GF-D8 (cell line): ENCODE measurements at places on chromosomes 2 and 18.

DNA sequence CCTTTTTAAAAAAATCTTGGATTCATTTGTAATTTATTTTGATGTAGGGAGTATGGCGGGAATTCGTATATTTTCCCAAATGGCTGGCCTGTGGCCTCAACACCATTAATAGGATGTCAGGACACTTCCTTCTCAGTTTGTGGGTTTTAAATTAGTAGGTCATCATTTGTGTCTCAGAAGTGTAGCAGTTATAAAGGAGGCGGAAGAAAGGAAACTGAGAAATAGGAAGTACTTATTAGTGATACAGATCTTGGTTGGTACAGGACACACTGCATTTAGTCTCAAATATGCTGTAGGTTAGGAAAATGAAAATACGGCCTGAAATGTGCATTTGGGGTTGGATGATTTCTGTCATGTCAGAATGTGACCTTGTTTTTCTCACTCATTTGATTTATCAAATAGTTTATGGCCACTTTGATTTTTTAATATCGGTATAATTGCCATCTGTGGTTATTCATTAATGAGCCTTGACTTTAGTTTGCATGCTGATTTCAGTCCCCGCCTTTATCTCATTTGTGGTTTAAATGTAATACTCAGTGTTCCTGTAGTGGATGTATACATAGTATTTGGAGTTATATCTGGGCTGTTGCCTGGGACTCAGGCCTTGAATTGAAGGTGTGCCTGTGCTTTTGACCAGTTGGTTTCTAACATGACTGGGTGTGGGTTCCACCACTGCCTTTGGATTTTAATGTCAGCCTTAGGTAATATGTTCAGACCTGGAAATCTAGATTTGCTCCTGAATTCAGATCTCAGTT is 31.4 kb downstream of the ZCCHC2 start:
- DNase-seq, result no peak

GRCh38 chr2:12441750-12442475 is 274.8 kb upstream of the TRIB2 start:
- DNase-seq, result no peak

DNA sequence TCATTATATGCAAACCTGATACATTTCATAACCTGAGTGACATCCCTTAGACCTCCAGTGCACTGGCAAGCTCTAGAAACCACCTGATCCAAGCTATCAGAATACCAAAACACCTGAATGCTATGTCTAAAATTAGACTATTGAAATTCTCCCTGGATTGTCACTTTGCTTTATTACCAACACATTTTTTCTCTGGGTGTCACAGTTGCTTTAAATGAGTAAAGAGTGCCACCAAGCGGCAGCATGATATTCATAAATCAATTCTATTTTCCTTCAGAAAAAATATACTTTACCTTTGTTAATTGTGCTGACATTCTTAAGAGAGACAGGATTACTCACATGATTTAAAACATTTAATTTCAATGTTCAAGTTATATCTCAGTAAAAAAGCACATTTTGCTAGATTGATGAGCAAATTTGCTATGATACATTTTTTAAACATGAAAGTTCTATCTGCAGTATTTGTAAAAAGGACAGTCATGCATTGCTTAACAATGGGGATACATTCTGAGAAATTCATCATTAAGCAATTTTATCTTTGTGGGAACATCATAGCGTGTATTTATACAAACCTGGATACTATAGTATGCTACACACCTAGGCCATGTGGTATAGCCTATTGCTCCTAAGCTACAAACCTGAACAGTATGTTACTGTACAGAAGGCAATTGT is 338.4 kb upstream of the SLC39A10 start:
- peak; percentile 58 for DNase-seq

GRCh38 chr18:13392029-13392750 is 173.6 kb downstream of the LDLRAD4 start:
- no peak for DNase-seq

DNA sequence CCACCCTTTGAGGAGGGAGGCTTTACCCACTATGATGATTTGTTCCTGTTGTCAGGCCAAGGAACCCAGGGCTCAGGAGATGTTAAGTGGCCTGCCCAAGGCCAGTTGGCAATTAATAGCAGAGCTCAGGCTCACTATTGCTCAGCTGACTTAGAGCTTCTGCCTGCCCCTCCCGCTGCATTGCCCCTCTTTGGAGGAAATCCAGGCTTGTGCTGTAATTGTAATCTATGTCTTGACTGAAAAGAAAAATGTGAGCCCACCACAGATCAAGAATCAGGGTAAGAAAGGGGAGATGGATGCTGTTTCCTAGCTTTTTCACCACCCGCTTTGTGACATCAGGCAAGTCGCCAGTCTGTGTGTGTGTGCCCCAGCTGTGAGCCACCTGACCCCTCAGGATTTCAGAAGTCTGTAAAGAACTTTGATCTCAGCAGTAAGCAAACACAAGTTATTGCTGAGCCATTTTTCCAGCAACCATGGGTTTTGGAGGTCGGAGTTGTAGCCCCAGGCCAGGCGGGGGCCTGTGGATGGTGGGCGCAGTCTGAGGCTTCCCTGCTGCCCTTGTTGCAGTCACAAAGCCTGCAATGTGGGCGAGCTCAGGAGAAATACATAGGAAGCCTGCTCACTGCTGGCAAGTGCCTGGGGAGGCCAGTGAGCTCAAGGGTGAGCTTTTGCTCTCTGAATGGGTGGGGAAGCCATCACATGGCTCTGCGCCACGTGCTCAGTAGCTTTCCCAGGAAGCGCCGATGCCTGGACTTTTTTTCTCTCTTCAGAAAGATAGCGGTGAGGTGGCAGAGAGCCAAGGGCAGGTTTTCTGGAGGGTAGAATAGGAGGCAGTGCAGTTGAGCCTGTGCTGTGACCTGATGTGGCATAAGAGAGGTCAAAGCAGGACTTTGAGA is 6.1 kb downstream of the CABLES1 start:
- no peak for DNase-seq

DNA sequence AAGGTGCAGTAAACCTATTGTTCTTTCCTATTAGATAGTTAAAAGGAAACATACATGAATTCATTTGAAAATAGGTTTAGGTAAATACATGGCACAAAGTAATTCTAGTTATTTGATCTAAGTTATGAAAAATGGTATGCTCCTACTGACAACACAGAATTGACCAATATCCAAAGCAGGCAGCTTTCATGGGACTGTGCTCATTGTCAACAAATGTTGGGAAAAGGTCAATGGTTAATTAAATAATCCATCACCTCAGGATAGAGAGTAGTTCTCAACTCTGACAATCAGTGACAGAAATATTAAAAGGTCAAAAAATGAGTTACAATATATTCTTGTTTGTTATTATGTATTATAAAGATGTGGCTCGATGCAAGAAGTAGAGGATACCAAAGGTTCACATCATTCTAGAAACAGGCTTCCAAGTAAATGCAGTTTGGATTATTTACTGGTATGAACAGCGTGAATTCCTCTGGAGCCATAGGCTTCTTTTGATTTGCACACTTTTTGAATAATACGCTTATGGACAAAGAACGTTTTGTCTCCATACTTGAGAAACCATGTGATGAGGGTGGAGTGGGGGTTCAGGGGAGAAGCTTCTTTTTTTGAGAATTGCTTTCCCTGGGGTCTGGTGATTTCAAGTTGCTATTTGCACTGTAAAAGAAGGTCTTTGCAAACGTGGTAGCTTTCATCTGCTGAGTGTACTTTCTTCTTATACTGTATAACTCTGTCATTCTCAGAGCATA is 422.0 kb upstream of the ZEB2 start:
- DNase-seq, result no peak
